ENCODE measurements at places on chromosomes 11 and 22.

GRCh38 chr11:65882120-65883057, 2.8 kb downstream of the CTSW start:
- DNase-seq: no peak

DNA sequence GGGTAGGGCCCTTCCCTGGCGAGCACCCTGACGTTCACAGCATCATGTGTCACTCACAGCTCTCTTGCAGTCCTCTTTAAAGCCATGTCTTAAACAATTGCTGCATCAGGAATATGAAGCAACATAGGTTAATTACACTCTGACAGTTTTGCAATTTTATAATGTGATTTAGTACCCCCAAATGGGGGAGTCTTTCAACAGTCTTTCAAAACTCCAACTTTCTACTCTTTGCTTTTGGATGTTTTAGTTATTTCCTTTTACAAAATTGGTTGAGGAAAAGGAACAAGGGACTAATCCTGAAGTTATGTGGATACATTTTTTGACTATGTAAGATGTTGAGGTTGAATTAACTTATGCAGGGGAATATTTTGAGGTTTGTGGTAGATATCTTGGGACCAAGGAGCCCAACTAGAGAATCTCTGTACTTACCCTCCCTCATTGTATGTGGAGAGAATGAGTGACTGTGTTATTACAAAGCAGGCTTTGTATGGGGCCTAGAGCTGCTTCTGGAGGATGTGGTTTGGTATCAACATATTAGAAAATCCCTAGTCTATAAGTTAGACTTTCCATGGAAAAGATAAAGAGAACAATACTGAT, at the start of gene MMP8:
TSS of gene MMP8 (minus strand) at position 51 of the 597 bp plus-strand sequence. CDS start 99 bp downstream, outside the sequence.
- DNase-seq: no peak

DNA sequence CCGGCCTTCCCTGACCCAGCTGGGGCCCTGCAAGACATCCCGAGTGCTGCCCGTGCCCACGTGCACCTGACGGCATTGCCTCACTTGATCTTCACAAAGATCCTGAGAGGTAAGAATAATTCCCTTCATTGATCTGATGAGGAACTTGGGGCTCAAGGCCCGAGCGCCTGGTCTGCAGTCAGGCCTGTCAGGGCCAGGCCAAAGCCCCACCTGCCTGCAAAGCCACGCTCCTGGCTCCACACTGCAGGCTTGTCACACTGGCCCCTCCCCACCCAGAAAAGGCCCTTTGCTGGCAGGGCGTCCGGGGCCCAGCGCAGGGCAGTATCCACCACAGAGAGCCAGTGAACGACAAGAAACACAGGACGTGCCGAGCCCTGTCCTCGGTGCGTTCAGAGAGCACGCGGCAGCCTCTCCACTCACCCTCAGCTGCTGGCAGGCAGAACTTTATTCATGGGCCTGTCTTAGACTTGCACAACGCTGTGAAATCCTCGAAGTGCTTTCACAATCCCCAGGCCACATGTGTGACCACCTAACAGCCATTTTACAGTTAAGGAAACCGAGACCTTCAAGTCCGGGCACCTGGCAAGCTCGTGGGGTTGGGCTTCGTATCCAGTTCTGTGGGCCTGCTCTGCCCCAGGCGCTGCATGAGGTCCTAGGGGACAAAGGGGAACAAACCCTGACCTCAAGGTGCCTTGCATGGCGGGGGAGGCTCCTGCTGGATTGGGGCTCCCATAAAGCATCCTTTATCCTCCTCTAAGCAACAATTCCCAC, 14.8 kb downstream of the KIAA0930 start:
- no peak for DNase-seq

GRCh38 chr11:10793470-10794255, 15.1 kb downstream of the EIF4G2 start:
- no peak for DNase-seq

- DNase-seq: no peak
Observed at GRCh38 chr22:24319451-24319850, 48.8 kb downstream of the SPECC1L start.

- DNase-seq: no peak
Observed at GRCh38 chr11:68546555-68546954, 86.0 kb downstream of the PPP6R3 start.

- no peak for DNase-seq
Observed at GRCh38 chr11:121004206-121004840, 19.6 kb upstream of the TBCEL start.

GRCh38 chr11:121958323-121958970, 157.6 kb downstream of the BLID start:
- DNase-seq: no peak

DNA sequence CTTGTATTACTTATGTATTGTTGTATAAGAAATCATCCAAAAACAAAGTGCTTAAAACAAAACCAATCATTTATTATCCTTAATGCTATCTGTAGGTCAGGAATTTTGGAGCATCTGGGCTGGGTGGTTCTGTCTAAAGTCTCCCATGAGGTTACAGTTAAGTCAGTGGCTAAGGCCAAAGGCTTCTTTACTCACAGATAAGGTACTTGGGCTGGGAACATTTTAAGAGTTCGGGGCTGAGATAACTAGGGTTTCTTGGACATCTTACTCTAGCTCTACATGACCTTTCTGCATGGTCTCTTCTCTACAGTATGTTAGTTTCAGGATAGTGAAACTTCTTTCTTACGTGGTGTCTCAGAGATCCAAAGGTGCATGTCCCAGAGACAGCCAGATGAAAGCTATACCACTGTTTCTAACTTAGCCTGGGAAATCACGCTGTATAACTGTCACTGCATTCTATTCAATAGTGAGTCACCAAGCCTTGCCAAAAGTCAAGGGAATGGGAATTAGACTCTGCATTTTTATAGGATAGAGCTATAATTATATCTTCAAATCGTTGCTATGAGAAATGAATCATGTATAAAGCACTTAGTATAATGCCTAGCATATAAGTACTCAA, 29.6 kb downstream of the SOX6 start:
- no peak for DNase-seq

DNA sequence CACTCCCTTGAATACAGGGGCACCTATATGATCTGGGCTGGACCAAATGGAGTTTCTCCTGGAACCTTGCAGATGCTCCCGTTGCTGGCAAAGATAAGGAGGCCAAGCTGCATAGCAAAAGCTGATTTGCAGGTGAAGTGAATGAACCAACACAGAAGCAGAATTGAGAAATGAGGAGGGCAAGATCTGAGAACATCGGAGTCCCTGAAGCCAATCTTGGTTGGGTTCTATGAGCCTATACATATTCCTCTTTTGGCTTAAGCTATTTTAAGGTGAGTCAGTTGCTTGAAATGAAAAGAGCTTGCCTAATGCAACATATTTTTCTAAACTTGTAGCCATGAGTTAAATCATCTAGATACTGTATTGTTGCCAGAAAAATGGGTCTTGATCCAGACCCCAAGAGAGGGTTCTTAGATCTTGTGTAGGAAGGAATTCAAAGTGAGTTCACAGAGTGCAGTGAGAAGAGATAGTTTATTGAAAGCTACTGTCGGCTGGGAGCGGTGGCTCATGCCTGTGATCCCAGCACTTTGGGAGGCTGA, 23.5 kb downstream of the WEE1 start:
- DNase-seq: no peak

DNA sequence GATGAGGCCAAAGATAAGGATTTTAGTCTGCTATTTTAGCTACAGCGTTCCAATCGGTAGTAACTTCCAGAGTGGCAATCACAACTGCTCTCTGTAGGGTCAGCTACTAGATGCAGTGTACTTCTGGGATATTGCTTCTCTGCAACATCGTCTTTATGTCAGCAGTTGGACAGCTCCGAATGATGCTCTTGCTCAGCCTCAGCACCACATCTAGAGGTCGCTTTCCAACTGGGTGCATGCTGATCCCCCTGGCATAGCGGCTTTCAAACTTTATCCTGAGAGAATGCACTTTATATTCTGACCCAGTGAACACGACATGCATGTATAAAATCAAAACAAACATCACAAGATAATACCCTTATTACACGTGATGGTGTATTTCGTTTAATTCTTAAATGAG, 219.6 kb downstream of the C11orf87 start:
- DNase-seq: no peak

- DNase-seq: no peak
Observed at GRCh38 chr11:67644042-67644441, 4.5 kb upstream of the TBX10 start.

DNA sequence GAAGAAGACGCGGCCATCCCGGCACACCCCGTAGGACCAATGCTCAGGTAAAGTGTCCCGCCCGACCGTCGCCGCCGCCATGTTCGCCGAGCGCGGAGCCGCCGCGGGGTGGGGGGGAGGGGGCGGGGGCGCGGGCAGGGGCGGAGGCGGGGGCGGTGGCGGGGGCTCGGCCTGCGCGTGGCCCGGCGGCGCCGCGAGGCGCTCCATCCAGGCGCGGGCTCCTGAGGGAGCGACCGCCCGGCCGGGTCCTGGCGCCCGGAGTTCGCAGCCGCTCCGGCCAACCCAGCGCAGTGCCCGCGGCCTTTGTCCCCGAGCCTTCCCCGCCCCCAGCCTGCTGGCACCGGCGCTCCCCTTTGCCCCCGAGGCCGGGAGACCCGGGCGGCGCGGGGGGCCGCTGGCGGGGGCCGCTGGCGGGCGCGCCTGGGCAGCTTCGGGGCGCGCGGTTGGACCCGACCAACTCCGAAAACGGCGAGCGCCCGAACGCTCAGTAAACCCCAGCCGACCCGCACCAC, at the start of gene PLEKHA7:
TSS of gene PLEKHA7 (minus strand) at position 94 of the 512 bp plus-strand sequence. CDS start at position 81, 13 bp downstream.
- DNase-seq: no peak

- DNase-seq: no peak
Observed at GRCh38 chr11:15229069-15229468, 114.3 kb downstream of the INSC start.

DNA sequence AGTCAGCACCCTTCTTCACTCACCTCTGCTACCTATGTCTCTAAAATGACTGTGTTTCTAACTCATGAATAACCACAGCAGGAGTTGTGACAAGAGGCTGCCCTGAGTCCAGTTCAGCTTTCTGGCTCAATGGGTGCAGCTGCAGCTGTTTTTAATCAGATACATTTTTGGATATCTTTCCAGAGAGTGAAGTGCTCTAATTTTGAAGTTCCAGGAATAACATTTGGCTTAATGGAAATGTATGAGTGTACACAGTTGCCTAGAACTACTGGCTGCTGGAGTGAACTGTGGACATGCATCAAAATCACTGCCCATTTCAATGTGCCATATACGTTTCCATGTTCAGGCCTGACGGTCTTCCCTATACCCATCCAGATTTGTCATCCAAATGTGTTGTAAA, 769.5 kb upstream of the ANO3 start:
- DNase-seq: no peak

- DNase-seq: peak; percentile 33
Observed at GRCh38 chr11:41660585-41660984, 201.1 kb upstream of the LRRC4C start.

DNA sequence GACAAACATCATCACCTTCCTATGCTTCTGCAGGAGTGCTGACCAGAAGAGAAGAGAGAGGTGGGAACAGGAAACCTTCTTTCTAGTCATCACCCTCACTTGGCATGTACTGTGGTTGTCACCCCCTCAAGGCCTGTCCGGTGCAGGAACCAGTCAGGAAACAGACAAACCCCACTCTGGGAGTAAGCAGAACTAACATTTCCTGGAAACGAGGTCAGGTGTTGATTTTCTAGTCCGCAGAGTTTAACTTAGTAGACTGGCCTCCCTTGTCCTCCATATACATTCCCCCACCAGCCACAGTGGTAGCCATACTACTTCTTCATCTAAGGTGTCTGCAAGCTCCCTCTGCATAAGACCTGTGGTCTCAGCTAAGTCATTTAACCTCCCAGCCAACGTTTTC, 80.7 kb upstream of the NCAM1 start:
- DNase-seq: no peak

- no peak for DNase-seq
Observed at GRCh38 chr11:2258501-2259465, 11.6 kb downstream of the ASCL2 start.

DNA sequence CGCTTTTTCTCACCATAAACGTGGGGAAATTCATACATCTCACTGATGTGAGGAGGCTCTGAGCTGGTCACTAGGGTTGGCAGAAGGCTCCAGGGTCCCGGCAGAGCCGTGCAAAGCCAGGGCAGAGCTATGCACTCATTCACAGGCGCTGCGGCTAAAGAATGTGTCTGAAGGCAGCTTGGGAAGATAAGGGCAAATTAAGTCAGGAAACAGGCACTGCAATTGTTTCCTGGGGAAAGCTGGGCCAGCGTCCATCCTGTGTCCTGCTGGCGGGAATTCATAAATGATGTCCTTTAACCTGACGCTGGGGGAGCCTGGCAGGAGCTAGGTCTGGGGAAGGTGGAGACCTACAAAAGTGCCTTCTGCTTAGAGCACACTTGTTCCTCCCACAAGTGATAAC, 27.6 kb downstream of the PKNOX2 start:
- no peak for DNase-seq

DNA sequence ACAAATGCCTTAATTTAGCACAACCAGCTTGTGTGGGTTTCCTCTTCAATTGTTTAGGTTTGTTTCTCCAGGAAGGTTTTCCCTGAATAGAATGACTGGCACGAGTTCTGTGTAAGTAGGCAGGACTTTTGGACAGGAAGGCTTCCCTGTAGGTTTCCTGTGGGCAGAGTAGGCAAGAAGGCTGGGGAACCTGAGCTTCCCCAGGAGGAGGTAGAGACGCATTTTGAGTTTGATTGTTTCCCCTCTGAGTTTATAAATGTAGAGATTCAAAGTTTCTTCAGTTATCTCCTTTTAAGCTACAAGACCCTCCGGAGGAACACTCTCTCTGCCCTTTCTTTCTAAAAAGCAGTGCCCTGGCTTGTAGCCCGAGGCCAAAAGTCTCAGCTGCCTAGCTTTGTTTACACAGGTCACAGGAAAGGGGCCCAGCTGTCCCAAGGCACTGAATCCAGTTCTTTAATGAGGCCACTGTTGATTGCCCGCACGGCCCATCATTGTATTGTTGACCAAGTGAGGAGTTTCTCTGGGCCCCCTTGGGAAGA, 66.6 kb upstream of the RDX start:
- DNase-seq: peak; percentile 21

- no peak for DNase-seq
Observed at GRCh38 chr11:134655189-134655989, 243.3 kb upstream of the B3GAT1 start.

- DNase-seq: no peak
Observed at GRCh38 chr22:44000123-44000522, 24.0 kb upstream of the PARVB start.

- no peak for DNase-seq
Observed at GRCh38 chr11:20134991-20135736, 25.1 kb downstream of the DBX1 start.

- no peak for DNase-seq
Observed at GRCh38 chr11:134004496-134005172, 47.9 kb upstream of the IGSF9B start.

GRCh38 chr11:883527-883926, 27.1 kb downstream of the CHID1 start:
- DNase-seq: no peak

GRCh38 chr22:50581031-50581949, 1.4 kb downstream of the CHKB start:
- no peak for DNase-seq

GRCh38 chr11:96169250-96169649, 173.7 kb downstream of the MAML2 start:
- no peak for DNase-seq

DNA sequence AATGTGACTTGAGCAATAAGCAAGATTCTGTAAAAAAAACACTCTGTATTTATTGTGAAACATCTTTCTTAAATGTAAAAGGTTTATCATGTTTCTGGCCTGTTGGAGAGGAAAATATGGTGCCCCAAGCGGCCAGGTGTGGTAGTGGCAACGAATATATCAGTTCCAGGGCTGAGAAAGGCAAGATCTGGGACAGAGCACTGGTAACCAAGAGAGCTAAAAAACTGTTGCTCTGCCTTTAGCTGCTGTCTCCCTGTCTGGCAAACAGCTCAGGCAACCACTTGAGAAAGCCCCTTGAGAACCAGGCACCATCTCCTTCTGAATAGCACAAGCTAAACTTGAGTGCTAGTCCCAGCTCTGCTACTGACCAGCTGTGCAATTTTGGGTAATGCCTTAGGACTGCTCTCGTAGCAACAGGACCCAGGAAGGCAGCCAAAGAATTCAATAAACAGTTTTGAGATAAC, 129.9 kb downstream of the KCNC1 start:
- peak; percentile 50 for DNase-seq
